ENCODE measurements at places on chromosomes 5 and 9.
A peak's percentile ranks its signal among the peaks of the same experiment; 100 is the strongest.

DNA sequence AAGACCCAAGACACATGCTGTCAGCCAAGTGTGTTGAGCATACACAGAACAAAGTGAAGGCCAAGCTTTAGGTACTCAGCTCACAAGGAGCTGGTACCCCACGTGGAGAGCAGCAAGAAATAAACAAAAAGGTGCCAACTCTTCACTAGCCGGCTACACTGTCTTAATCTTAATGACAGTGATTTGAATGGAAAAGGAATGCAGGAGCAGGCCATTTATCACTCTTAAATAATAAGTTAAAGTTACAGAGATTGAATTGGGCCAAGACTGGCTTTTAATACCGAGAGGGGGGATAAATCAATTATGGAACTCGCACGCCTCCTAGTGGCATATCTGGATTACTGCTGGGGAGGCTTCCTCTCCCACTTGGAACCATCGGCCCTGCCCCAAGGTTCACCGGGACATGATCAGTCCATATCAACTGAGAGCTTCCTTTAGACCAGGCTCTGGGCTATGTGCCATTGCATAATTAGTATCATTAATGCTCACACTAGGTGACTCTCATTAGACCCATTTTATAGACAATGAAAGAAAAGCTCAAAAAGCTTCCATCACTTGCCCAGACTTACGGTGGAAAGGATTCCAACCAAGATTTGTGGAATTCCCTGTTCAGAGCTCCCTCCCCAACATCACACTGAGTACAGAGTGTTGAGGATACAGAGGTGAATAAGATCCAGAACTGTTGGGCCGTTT is 94.0 kb downstream of the ACTL7B start:
- DNase-seq = peak; percentile 29

- no peak for DNase-seq
These were observed 629.8 kb upstream of the SEMA6A start for GRCh38 chr5:117204404-117204803.

DNA sequence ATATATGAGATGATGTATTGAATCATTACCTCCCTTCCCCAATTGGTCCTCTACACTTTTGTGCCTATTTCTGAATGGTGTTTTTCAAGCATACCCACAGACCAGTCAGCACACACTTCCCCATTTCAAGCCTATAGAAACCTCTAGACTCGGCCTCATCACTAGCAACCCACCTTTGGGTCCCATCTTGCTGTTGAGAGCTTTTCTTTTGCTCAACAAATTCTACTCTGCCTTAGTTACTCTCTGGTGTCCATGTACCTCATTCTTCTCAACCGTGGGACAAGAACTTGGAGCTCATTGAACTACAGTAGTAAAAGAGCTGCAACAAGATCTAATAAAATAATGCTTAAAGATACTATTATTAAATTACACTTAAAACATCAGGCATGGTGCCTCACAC is 49.0 kb upstream of the KDM4C start:
- no peak for DNase-seq

DNA sequence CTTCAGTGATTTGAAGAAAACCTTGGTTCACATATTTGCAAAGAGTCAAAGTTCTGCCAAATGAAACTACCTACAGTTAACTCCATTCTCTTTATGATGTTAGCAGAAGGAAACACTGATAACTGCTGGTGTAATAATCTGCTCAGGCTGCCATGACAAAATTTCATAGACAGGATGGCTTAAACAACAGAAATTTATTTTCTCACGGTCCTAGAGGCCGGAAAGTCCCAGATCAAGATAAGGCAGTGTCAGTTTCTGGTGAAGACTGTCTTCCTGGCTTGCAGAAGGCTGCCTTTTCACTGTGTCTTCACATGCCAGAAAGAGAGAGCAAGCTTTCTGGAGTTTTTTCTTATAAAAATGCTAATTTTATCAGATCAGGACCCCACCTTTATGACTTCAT is 102.4 kb upstream of the PARP8 start:
- DNase-seq = peak; percentile 12

DNA sequence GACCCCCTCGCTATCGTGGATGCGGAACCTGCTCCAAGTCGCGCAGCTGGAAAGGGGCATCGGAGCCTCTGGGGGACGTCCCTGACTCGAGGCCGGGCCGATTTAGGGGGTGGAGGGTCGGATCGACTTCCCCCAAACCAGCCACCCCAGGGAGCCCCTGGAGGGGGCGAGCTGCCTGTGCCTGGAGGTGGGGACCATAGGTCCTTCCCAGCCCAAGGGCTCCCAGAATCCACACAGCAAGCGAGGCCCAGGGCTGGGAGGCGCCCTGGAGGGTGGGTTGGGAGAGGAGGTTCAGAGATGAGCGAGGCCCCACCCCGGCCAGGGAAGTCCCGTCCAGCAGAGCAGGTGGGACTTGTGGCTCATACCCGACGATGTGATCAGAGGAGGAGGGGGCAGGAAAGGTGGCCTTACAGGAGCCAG is 147.6 kb downstream of the GAPVD1 start:
- no peak for DNase-seq

GRCh38 chr5:37494756-37495155 is 115.6 kb downstream of the WDR70 start:
- no peak for DNase-seq

DNA sequence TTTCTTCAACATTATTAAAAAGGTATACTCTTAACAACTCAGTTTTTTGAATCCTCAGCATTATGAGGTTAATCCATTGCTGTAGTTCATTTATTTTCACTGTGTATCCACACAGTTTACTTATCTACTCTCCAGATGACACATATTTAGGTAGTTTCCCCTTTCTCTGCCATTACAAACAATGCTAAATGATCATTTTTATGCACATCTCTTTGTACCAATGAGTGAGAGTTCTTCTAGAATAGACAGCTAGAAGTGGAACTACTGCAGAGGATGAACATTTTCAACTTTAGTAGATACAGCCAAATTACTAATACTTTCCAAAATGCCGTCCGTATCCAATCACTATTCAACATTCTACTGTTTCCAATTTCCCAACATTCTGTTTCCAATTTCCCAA is 11.5 kb downstream of the AFF4 start:
- DNase-seq = no peak

GRCh38 chr5:1239505-1240251 is 14.5 kb downstream of the SLC6A18 start:
- no peak for DNase-seq

DNA sequence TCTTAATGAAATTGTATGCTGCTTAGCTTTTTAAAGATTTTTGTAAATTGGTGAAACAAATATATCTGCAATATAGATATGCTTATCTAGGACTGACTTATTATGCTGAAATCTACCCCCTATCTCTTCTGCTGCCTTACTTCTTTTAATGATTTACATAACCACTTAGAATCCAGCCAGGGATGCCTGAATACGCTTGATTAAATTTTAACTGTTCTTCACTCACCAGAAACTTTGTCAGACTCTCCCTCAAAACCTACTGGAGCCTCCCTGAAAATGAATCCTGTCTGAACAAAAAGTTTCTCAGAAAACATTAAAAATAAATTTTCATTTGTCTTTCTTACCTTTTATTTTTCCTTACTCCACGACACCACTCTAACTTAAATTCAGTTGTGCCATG is 111.7 kb downstream of the ST8SIA4 start:
- no peak for DNase-seq

DNA sequence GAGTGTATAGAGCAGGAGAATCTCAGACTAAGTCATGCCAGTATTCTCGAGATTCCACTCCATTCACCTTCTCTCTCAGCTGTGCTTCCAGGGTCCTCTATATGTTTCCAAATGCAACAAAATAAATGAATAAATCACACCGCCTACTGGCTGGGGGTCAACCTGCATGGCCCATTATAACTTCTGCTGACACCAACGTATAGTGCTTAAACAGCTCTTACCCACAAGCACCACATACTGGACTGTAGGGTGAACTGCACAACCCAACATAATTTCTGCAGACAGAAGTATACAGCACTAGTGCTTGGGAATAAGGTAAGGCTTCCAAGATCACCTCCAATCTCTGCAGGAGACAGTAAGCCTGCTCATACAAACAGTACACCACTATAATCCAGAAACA is 33.1 kb upstream of the HTR4 start:
- peak; percentile 68 for DNase-seq

GRCh38 chr5:28473531-28474107 is 1435.2 kb upstream of the CDH9 start:
- DNase-seq = peak; percentile 7

DNA sequence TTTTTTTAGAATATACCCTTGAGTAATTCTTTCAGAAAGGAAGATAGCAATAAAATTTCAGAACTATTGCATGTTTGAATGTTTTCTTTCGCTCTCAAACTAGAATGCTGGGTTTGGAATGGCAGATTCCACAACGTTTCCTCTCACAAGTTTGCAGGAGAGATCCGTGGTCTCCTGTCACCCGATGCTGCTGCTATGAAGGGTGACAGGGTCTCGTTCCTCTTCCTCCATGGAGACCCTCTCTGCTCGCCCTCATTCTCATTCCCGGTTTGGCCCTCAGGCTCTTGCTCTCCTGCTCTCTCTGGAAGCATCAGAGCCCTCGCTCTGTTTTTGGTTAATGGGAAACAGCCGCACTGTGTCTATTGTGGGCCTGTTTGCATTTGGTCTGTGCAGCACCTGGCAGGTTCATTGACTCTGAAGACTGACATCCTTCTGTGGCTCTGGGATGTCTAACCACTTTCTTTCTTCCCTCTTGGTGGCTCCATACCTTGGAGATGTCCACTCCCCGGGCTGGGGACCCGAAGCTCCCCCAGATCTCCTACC is 12.6 kb upstream of the FAM163B start:
- no peak for DNase-seq
